Stimulated activated CD4-positive, alpha-beta T cell treated with anti-CD3 and anti-CD28 coated beads, TNF-alpha, amount 100 ng/mL, for 1 hour (primary cell): ENCODE measurements at places on chromosomes 4 and X.
A peak's percentile ranks its signal among the peaks of the same experiment; 100 is the strongest.

GRCh38 chrX:13808865-13809264, 8.0 kb downstream of the GPM6B start:
- DNase-seq, result no peak

DNA sequence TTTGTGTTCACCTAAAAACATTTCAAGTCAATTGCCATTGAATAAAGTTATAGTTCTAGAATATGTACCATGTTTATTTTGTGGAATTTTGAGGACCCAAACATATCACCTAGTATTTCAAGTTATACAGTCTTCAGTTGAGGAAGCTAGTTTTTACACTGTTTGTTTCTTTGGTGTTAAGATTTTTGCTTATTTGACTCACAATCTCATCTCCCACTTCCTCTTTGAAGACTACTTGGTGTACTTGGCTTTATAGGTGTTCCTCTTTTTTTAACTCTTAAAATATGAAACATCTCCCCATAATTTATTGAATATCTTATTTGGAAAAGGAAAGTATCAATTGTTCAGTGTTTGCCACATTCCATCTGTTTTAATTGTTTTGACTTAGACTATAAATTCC, 675.4 kb downstream of the RAPGEF2 start:
- DNase-seq, result no peak

DNA sequence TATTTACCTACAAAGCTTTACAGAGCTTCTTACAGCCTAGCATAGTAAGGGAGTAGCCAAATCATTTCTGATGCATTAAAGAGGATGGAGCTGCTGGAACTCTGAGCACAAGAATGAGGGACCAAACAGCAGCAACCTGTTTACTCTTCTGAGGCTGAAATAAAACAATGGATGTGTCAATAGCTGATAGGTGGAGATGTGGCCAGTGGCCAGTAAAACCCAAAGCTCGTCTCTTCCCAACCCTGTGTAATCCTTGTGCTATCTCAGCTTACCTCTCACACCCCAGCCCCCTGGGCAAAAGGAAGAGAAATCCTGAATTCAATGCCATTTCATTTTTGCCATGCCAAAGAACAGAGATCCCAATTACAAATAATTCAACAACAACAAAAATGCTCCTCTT, 446.7 kb upstream of the SMIM31 start:
- no peak for DNase-seq

GRCh38 chrX:49199906-49200771, at the start of gene SYP:
Gene SYP (minus strand): TSS chrX:49200193. CDS start chrX:49200186, 7 bp downstream.
- peak; percentile 78 for DNase-seq

- DNase-seq, result no peak
Measured at GRCh38 chr4:3256230-3257102, 7.5 kb downstream of the MSANTD1 start.

DNA sequence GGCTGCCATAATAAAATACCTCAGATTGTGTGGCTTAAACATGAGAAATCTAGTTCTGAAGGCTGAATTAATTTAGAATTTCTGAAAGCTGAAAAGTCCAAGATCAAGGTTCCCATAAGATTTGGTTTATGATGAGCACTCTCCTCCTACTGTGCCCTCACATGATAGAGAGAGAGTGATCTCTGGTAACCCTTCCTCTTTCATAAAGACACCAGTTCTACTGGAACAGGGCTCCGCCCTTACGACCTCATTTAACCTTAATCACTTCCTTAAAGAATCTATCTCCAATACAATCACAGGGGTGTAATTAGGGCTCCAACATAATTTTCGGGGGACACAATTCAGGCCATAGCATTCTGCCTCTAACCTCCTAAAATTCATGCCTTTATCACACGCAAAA, 194.0 kb upstream of the MAB21L2 start:
- DNase-seq, result no peak

DNA sequence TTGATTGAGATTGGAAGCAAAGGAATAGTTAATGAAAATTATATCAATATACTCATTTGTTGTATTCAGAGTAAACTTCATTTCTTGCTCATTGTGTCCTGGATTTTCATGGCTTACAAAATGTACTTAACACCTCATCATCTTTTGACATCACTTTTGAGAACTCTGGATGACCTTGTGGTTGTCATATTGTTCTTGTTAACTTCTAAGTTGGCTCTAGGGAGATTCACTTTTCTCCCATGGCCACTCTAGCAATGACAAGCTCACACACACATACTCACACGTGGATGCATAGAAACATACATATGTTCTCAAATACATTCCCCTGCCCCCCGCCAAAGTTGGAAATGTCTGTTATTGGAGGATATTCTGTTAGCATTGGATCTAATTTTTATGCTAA, 15.3 kb downstream of the PHEX start:
- no peak for DNase-seq

- no peak for DNase-seq
Measured at GRCh38 chr4:105191621-105192210, 45.0 kb downstream of the TET2 start.

DNA sequence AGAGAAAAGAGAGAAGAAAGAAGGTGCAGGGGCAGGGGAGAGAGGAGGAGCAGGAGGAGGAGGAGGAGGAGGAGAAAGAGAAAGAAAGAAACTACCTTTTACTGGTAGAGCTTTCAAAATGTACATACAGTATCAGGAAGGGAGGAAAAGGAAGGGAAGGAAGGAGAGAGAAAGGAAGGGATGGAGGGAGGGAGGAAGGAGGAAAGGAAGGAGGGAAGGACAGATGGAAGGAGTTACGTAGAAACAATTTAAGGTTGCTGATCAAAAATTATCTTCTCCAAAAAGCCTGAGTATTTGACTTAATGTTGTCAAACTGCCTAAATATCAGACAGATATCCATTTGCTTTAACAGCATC, 13.4 kb downstream of the TBC1D9 start:
- DNase-seq, result no peak

DNA sequence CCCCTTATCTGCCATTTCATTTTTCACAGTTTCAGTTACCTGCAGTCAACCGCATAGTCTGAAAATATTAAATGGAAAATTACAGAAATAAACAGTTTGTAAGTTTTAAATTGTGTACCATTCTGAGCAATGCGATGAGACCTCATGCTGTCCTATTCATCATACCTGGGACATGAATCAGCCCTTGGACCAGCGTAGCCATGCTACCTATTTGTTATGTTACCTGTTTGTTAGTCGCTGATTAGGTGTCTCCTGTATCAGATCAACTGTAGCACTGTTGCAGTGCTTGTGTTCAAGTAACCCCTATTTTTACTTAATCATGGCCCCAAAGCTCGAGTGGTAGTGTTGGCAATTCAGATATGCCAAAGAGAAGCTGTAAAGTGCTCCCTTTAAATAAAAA, 492.2 kb upstream of the AADAT start:
- DNase-seq, result no peak

GRCh38 chr4:146446555-146446954, 75.2 kb downstream of the SLC10A7 start:
- DNase-seq, result no peak

DNA sequence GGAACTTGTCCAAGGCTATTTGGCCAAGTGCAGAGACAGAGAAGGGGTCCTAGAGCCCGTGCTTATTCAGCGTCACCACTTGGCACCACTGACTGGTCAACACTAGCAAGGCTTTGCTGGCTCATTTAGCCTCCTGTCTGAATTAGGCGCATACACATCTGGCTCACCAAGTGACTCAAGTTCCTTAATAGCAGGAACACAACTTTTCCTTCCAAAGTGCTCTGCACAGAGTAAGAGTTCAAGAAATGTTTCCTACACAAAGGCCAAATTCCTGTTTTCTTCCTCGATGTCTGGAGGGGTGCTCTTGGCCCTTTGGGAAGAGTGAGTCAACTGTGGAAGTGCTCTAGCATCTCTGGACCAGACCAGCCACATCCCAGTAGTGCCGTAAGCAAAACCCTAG, 26.8 kb upstream of the CENPU start:
- DNase-seq, result no peak

DNA sequence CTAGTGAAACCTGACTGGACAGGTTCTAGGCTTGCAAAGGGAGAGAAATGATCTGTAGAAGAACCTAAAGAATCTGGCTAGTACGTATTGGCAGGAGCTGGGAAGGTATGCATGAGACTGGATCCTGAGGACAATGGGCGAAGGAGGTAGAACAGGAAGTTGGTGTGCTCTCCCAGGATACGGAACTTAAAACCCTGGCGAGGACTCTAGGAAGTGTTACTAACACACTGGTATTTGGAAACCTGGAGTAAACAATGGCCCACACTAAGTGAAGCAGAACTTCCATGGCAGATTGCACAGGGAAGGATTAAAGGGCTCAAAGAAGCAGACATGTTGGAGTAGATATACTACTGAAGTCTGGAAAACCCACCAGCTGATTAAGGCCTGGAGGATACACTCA, 9.1 kb downstream of the SYN1 start:
- DNase-seq, result no peak
